ENCODE measurements at places on chromosomes 1 and 21.
A peak's percentile ranks its signal among the peaks of the same experiment; 100 is the strongest.

- no peak for DNase-seq
Measured at GRCh38 chr1:230922620-230923019, 54.3 kb upstream of the C1orf198 start.

GRCh38 chr1:98315309-98315708 lies 346.2 kb upstream of the SNX7 start:
- DNase-seq = no peak

- no peak for DNase-seq
Measured at GRCh38 chr21:34260277-34261008, 103.4 kb upstream of the KCNE2 start.

- DNase-seq = no peak
Measured at GRCh38 chr1:66243548-66244130, 290.3 kb upstream of the SGIP1 start.

- DNase-seq = no peak
Measured at GRCh38 chr1:24796524-24796923, 51.3 kb downstream of the CLIC4 start.

GRCh38 chr1:220922951-220923350 lies 43.7 kb downstream of the HLX start:
- no peak for DNase-seq

GRCh38 chr1:55793856-55794255 lies 578.7 kb upstream of the USP24 start:
- no peak for DNase-seq

DNA sequence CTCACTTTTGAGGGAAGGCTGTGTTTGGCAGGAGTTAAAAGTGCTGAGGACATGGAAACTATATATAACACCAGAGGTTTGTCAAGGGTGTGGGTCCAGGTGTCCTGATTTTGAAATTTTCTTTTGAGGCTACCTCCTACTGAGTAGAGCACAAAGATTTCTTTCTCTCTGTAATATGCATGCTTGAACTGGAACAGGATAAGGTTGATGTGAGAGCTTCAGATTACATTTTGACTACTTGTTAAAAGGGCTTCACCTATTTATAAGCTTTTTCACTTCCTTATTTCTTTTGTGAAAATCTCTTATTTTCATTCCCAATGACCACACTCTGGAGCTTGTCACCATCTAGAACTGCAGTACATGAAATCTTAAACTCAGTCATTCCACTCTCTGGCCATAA lies 59.8 kb upstream of the PLA2G4A start:
- DNase-seq = no peak

DNA sequence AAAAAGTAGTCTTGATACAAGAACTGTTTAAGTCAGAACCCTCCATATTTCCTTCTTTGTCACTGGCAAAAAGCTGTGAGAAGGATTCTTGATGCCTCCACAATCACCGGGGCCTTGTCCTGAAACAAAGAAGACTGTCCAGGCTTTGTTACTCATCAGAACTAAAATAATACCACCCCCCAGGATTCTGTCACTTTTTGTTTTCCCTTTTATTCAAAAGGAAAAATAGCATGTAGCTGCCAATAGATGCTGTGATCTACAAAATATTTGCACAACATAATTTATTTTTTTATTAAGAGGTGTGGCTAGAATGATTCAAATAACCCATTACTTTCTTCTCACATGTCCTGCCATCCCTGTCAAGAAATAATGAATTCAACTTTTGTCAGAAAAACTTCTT lies 173.7 kb downstream of the LYPLAL1 start:
- DNase-seq = no peak

DNA sequence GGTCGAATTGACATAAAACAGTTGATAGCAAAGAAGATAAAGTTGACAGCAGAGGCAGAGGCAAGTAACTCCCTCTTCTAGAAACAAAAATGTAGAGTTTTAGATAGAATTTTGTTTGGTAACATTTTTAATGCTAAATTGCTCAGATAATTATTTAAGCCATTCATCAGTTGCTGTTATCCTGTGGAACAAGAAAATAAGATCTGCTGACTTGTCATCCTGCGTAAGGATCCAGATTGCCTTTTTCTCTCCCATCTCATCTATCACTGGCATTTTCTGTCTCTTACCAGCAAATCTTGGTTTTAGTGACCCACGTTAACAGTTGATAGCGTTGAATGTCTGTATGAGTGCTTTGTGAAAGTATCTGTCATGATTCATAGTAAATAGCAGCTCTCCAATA lies 29.8 kb downstream of the SOAT1 start:
- no peak for DNase-seq

- no peak for DNase-seq
Measured at GRCh38 chr1:220339581-220339980, 67.3 kb upstream of the RAB3GAP2 start.

DNA sequence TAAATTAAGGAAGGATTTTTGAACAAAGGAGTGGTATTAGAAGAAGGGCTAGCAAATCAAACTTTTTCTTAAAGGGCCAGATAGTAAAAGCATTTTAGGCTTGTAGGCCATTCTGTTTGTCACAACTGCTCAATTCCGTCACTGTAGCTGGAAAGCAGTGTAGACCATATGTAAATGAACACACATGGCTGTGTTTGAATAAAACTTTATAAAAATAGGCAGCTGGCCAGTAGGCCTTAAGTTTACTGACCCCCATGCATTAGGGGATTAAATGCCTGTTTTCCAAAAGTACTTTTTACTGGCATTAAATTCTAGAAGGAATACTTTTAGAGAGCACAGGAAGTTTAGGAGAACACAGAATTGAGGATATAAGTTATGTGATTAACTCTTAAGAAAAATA lies 8.9 kb downstream of the IVNS1ABP start:
- no peak for DNase-seq

DNA sequence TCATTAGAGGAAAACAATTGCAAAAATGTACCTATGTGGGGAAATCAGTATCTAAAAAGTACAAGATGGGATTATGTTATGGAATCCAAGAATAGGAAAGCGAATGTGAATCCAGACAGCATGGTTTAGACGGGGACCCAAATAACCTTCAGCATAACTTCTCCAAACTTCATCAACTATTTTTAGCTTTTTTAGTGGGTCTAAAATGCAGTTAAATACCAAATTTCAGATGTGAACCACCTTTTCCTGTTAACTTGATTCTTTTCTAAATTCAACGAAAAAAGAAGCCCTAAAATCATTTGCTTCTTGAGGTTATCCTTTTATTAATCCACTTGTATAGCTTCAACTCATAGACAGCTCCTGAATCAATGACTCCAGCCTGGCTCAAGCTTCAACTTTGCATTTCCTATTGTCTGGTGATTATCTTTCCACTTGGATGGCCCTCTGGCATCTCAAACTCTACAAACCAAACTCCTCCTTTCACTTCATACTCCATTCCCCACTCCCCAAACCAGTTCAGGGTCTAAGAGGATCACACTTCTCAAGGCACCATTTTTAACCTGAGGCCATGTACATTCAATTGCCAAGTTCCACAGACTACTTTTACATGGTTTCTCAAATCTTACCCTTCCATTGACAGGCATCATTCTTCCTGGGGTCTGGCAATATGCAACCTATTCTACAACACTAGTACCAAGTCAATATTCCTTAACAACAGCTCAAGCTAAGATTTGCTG lies 7.4 kb downstream of the ERRFI1 start:
- no peak for DNase-seq

DNA sequence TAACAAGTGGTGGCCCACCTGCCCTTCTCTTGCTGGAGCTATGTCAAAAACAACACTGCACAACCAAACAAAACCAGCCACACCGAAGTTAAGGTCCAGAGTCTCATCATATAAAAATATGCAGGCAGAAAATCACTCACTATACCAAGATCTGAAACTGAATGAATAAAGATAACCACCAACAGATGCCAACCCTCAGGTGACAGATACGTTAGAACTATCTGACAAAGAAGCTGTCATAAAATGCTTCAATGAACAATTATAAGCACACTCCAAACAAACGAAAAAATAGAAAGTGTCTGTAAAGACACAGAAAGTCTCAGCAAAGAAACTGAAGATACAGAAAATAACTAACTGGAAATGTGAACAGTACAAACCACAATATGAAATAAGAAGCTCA lies 14.0 kb downstream of the ZNF496 start:
- no peak for DNase-seq

- no peak for DNase-seq
Measured at GRCh38 chr1:53258216-53258615, 19.9 kb upstream of the MAGOH start.

- no peak for DNase-seq
Measured at GRCh38 chr1:40017951-40018575, 22.5 kb upstream of the CAP1 start.

DNA sequence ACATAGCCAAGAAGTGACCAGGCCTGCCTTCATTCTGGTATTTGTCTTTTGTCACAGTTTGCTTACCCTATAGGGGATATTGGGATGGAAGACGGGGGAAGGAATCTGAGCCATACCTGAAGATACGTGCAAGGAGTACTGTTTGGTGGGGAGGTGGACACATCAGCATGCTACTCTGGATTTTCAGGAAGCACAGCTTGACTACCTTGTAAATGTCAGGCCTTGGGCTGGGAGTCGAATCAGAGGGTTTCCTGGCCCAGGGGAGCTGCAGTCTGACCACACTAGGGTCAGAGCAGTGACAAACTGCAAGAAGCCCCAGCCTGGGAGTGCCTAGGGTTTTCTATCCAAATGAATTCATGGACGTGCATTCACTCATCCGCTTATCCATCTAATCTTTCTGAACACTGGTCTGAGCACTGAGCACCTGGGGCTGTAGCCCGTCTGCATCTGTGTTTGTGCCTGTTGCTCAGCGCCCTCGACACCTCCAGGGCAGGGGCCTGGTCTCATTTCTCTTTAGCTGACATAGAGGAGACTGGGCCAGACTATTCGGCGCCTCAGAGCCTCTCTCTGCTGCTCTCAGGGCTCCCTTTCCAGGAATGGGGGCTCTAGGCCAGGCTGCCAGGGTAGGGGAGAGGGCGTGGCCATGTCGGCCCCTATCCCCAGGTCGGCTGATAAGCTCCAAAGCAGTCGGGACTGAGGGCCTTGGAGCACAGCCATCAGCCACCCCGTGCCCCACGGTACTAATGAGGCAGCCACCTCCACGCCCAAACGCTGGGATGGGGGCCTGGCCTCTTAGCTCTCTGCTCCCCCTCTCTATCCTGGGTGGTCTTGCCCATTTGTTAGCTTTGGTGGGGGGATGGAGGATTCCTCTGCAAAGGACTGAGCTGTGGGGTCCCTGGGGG lies 47.0 kb upstream of the SLC2A1 start:
- DNase-seq = no peak

DNA sequence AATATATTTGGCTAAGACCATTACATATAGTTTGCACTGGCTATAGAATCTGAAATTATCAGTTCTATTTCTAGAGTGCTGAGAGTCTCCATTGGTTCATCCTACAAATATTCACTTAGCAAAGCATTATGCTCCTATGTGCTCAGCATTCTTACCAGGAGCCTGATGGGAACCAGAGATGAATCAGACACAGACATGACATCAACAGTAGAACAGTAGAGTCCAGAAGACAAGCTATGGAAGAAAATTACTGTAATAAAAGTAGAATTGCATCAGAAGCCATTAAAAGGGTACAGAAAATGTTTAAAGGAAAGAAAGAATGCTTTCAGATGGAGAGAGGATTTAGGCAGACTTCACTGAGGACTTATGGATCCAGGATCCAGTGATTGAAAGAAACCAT lies 271.7 kb upstream of the SNX7 start:
- DNase-seq = no peak

GRCh38 chr1:8239039-8239305 lies 78.9 kb upstream of the SLC45A1 start:
- no peak for DNase-seq

DNA sequence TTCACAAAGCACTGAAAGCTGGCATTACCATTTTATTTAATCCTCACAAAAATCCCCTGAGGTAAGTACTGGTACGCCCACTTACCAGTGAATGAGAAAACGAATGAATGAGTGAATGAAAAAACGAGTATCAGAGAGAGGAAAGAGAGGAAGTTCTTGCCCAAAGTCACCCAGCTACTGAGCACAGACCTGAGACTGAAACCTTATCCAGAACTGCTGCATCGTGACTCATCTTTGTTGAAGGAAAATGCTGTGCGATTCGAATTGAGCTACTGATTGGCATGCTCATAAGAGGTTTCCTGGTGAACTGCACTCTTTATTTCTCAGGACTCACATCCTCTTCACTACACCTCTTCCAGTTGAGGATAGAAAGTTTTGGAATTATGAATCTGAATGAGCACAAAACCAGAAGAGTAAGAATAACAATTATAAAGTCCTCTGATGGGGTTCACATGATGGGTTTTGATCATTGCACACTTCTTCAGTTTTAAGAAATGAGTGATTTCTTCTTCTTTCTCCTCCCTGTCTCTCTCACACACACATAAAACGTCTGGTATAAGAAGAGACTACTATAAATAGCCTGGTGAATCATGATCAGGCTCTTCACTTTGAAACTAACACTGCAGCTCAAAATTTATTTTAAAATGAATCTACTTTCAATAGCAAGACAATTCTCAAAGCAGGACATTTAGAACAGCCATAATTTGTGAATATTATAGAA lies 32.1 kb downstream of the IL12RB2 start:
- peak; percentile 41 for DNase-seq

DNA sequence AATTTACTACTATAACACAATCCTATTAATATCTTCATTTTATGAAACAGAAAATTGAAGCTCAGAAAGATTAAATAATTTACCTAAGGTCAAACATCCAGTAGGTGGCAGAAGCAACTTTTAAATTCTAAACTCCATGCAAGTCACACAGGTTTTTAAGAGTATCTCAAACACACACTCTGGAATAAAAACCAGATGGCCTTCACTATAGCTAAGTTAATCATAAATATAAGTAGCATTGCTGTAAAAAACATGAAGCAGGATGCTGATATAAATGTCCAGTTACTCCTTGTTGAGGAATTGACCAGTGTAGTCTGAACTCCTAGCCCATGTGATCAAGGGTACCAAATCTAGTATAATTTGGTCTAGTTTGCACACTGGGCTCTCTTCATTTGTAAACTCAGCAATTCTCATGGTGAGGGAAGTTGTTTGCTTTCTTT lies 9.4 kb upstream of the FMO3 start:
- peak; percentile 15 for DNase-seq
